Stimulated activated CD8-positive, alpha-beta memory T cell treated with anti-CD3 and anti-CD28 coated beads, Interleukin-4, amount 100 ng/mL, for 1 hour (primary cell): ENCODE measurements at places on chromosomes 2 and 18.

DNA sequence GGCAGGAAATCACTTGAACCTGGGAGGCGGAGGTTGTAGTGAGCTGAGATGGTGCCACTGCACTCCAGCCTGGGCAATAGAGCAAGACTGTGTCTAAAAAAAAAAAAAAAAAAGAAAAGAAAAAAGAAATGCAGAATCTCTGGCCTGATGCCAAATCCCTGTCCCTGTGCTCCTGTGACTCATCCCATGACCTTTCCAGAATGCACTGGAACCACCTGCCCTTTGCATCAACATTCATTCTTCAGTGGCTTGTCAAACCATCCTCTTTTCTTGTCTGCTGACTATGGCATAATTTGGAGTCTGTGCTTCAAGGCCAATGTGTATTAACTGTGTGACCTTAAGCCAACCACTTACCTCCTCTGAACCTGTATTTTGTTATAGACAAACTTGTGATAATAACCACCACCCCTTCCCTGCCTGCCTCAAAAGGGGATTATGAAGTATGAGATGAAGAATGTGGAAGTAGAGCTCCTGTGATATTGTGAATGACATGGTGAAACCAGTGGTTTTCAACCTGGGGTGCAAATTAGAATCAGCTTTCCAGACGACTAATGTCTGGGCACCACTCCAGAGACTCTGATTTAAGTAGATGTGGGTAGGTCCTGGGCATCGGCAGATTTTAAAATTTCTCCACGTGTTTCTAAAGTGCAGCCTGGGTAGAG is 189.3 kb downstream of the CLIP4 start:
- DNase-seq: no peak

DNA sequence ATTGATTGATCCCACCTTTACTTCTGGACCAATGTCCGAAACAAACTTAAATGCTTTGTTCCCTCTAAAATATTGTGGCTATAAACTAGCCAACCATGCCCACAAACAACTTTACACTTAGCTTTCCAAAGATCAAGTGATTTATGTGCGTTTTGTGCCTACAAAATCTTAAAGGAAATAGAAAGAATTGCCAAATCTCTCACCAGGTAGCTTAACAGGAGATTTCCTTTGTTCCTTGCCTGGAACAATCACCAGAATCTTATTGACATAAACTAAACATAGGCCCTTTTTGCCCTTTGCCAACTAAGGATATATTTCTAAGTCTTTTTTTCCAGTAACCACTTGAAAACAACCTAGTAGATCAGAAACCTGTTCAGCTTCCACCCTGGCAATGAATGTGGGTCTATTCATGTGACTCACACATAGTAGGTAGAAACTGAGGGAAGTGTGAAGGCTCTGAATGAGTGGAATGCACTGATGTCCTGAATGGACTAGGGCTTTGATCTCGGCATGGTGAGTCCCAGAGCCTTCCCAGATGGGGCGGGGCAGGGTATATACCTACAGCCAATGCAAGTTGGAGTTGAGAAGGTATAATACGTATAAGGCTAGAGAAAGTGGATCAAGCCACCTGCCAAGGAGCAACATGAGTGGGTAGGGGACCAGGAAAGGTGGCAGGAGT is 94.6 kb upstream of the PPP1CB start:
- DNase-seq: no peak

DNA sequence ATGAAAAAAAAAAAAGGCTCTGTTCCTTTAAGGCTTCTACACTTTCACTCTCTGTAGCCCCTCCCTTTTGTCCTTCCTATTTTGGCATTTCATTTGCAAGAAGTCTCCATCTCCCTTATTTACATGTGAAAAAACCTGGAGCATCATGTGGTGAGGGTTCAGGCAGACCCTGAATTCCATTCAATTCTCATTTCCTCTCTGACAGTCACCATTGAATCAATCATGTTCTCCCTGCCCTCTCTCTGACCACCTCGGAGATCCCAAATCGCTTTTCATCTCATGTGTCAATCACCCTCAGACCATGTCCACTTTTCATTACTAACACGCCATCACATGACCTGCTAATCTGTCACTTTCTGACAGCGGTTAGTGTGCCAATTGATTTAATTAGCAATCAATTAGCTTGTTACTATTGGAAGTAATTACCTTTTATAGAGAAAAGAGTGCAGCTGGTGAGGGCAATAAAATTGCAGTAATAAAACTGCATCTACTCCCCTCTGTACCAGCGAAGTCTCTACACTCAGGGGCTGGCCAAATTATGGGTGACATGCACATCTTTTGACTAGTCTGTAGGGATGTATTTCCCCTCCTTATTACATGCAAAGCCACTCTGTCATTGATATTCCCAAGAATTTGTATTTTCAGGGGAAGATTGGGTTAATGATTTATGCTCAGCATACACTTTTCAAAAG is 317.4 kb downstream of the EN1 start:
- no peak for DNase-seq

GRCh38 chr2:235740821-235741220 is 247.0 kb downstream of the AGAP1 start:
- no peak for DNase-seq

- DNase-seq: no peak
Measured at GRCh38 chr2:111162718-111163331, 42.1 kb downstream of the BCL2L11 start.

DNA sequence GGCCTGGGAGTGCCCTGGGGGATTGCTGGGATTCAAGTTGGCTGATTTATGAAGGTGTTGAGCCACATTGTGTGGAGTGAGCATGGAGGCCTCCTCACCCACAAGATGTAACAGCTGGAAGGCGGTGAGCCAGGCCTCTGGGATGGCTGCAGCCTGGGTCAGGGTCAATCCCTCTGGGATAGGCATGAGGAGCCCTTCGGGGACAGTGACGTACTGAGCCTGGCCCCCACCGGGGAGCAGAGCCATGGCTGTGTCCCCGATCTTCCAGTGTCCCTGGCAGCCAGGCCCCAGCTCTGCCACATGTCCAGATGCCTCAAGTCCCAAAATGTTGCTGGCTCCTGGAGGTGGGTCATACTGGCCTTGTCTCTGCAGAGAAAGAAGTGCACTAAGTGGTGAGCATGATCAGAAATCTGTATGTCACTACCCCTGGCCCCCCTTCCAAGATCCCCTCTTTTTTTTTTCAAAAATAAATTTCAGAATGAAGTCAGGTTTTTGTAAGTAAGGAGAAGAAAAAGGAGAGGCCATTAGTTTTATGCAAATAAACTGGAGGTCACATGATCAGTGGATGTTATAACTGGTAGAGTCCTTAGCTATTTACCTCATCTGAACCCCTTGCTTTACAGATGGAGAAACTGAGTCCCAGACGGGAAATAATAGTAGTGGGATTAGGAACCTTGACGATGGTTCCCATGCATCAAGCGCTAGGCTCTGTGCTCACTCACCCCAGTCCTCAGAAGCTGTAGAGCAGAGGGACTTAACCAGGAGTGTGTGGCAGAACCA is 1.7 kb downstream of the TP53I3 start:
- no peak for DNase-seq

- DNase-seq: no peak
Measured at GRCh38 chr2:22282220-22282619, 1102.8 kb upstream of the KLHL29 start.

- no peak for DNase-seq
Measured at GRCh38 chr2:165529130-165529529, 59.6 kb downstream of the CSRNP3 start.

- DNase-seq: no peak
Measured at GRCh38 chr2:219385958-219386520, 1.7 kb downstream of the DNPEP start.

GRCh38 chr2:224849264-224849663 is 133.1 kb upstream of the CCDC195 start:
- no peak for DNase-seq

GRCh38 chr2:13884291-13884976 is 748.1 kb upstream of the LRATD1 start:
- DNase-seq: no peak

DNA sequence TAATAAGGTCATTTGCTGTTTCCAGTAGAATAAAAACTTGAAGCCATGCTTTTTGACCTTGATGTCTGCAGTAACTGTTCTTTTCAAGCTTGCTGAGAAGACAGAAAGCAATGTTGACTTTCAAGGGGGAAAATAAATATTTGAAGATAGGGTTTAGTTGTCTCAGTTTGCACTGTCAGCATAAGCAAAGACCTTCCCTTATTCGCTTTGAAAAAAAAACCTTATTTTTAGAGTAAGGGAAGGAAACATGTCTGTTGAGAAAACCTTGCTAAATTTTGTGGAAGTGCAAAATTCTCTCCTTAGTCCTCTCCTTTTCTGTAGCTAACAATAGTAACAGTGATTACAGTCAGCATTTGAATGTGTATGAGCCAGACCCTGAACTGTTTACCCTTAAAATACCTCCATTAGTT is 43.1 kb downstream of the MAP4K4 start:
- DNase-seq: no peak

DNA sequence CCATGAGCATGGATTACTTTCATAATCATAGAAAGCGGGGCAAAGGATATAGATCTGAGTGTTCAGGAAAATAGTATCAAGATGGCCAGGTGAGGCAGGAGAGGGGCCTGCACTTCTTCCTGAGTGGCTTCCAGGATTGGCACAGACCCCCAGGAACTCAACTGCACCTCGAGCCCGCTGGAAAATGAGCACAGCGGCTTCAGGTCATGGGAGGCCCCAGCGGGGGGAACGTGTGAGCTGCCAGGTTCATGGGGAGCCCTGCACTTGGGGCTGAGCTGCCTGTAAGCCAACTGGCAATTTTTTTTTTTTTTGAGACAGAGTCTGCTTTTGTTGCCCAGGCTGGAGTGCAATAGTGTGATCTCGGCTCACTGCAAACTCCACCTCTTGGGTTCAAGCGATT is 81.5 kb upstream of the ODC1 start:
- DNase-seq: no peak

GRCh38 chr2:154724194-154724797 is 25.8 kb downstream of the KCNJ3 start:
- no peak for DNase-seq

GRCh38 chr18:76547296-76547695 is 52.3 kb upstream of the ZNF516 start:
- no peak for DNase-seq

DNA sequence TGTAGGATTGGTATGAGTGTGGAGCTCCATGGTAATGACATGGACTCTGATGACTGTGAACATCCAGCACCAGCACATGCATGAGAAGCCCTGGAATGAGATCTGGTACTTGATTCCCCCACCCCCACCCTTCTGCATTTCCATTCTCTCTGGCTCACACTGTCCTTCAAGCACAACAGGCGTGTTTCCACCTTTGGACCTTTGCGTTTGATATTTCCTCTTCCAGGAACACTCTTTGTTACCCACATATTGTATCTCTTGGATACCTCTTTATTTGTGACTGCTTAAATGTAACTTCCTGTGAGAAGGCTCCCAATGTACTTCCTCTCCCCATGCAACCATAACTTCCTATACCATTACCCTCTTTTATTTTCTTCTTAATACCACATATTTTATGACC is 263.8 kb downstream of the HNMT start:
- no peak for DNase-seq

- DNase-seq: no peak
Measured at GRCh38 chr2:10047616-10048500, 4.5 kb downstream of the KLF11 start.

GRCh38 chr2:215930505-215931253 is 82.7 kb downstream of the MREG start:
- DNase-seq: no peak

DNA sequence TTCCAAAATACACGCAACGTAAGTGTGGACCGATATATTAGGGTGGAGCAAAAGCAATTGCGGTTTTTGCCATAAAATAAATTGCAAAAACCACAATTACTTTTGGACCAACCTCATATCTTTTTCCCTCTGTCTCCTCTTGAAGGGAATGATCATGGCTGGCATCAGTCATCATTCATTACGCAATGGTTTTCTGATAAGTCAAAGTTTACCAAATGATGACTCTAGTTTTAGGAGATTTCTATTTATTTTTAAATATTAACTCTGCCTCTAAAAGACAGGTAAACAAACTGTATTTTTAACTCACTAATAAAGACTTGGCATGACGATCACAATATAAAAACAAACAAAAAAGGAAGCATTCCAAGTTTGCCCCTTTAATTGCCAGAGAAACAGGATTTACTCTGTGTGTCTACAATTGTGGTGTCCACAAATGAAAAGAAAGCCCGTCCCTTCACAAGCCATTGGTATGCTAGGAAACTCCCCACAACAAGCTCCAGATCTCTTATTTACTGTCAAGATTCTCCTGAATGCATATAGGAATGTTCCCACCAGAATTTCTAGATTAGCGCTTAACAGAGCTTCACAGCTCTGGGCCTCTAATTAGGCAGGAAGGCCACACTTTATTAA is 61.3 kb downstream of the IRS1 start:
- no peak for DNase-seq

DNA sequence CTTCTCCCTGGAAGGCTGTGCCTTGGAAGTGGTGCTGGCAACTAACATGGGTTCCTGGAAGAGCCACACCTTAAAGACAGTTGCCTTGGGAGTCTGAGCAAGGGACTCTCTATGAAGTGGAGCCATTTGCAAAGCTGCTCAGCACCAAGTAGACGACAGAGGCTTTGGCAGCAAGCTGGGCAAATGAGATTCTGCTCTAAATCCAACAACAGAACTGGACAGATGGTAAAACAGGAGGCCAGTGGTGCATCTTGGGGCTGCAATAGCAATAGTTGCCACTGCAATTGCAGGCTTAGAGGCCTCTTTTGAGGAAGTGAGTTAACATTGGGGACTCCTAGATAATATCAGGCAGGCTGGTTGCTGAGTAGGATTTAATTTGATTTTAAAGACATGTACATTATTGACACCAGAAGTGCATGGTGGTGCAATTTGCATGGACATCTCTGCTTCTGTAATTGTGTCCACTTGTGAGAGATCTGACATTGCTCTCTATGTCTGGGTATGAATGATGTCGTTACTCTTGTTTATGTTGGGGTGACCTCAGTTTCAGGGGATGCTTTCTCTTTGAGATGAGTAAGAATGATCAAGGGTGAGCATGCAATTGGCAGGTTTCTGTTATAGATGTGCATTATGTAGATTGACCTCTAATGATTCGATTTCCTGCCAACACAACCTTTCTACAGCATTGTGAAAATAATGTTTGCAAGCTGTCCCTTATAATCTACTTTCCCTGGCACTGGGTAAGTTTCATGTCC is 568.3 kb upstream of the MEX3C start:
- no peak for DNase-seq

DNA sequence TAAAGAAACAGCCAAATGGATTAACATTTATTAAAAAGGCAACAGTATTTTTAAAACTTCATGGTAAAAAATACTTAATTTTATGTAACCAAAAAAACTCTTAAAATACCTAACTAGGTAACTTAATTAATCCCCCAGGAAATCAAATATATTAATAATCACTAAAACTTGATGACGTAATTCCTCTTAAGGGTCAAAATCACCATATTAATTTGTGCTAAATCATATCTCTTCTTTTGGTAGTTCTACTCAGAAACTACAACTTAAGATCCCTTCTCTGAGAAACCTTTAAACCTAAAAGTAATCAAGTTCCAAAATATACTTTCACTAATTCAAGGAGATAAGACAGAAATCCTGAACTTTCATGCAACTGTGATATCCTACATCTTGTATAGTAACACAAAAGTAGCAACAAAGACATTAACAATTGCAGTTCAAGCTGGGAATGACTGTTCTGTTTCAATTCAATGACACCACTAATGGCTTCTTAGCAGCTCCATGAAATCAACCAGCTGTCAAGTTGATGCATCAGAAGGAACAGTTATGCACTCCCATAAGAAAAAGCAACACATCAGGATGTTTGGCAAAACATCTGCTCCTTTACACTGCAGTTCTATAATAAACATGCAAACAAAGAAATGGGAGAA is 4.0 kb downstream of the BAZ2B start:
- DNase-seq: no peak
